ENCODE measurements at places on chromosomes 11 and 22.

DNA sequence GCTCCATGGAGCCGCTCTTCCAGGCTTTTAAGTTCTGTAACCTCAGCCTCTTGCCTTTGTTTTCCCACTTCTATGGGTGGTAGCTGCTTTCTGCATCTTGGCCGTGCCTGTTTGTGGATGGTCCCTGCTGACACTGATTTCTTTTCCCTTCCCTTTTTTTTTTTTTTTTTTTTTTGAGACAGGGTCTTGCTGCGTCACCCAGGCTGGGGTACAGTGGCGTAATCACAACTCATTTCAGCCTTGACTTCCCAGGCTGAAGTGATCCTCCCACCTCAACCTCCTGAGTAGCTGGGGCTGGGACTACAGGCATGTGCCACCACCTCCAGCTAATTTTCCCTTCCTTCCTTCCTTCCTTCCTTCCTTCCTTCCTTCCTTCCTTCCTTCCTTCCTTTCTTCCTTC is 57.7 kb upstream of the EP300 start:
- no peak for DNase-seq

DNA sequence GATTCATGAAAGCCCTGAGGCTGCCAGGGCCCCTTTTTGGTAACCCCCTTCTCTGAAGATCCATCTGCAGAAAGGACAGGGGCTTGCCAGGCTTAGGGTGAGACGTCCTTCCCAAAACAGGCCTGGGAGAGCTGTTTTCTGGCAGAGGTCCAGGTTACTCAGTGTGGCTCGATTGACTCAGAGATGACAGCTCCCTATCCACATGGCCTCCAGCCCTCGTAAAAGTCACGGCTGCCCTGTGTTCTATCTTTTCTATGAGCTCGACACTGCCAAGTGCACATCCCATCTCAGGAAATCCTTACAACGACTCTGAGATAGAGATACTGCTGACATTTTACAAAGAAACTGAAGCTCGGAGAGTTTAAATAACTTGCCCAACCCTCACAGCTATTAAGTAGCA is 20.4 kb downstream of the ADAMTS8 start:
- DNase-seq: peak; percentile 64

DNA sequence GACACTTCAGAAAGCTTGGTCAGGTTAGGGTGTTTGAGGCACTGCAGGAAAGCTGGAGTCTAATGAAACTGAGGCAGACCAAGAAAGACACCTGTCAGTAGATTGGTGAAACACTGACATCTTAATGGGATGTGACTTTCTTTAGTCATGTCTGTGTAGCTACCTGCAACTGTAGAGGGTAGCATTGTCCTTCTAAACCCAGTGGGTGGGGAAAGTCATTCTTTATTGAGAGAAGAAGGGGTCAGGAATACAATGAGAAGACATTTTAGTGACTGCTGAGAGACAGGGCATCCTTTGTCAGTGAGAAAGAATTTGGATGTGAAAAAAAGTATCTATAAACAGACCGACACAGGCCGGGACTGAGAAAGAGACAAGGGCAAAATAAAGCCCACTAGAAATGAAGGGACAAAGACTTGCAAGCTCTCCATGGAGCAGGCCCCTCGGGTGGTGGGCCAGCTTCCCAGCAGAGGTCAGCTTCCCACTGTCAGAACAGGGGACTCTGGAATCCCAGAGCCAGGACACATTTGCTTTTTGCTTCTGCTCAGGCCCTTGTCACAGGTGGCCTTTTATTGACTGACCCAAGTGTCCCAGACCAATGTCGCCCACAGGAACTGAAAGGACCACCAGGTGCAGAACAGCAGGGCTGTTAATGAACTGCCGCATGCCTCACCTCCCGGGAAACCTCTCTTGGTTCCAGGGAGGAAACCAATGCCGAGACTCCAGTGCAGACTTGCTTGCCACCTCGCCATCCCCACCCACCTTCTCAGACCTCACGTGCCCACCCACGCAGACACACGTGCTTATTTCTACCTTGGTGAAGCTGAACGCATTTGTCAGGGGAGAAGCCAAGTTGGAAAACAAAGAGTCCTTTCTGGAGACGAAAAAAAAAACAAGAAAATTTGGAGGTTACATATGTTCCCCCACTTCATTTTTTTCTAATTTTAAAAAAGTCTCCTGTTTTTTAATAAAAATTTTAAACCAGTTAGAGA is 212.8 kb downstream of the TENM4 start:
- DNase-seq: no peak

DNA sequence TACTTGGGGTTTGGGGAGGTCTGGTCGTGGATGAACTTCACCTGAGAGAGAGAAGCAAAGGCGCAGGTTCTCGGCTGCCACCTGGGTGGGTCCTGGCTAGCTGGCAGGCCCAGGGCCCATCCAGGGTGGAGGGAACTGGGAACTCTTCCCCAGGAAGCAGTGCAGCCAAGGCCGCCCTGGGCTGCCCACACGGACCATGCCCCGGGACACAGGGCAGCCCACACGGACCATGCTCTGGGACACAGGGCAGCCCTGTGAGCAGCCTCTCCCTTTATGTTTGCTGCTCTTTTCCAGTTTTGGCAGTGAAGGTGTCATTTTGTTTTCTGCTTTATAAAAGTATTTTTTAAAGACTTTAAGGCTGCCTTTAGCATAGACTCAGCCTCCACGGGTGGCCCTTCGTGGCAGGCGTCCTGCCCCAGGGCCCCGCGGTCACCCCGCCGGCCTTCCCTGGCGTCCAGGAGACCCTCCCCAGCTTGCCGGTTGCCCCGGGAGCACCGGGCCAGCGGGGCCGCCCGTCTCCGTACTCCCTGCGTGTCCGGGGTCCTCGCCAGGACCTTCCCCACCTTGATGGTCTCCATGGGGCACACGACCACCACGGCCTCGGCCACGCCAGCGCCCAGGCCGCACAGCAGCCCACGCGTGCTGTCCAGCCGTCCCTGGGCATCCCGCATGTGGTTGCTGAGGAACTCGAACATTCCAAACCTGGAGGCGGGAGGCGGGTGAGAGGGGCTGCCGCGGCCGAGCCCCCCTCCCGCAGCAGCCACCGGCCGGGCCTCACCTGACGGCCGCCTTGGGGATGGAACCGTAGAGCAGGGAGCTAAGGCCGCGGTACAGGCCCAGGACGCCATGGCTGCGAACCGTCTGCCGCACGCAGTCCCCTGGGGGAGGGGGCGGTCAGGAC is 1.1 kb downstream of the SLC25A1 start:
- no peak for DNase-seq

- DNase-seq: no peak
Observed at GRCh38 chr11:112087212-112087611, 539 bp downstream of the SDHD start.

- no peak for DNase-seq
Observed at GRCh38 chr11:109000531-109000930, 335.7 kb downstream of the DDX10 start.

GRCh38 chr11:102729849-102730815 is 5.4 kb upstream of the MMP8 start:
- DNase-seq: no peak

- no peak for DNase-seq
Observed at GRCh38 chr11:6360183-6360582, 30.1 kb upstream of the SMPD1 start.

- DNase-seq: peak; percentile 23
Observed at GRCh38 chr11:10878408-10879214, 20.8 kb upstream of the ZBED5 start.

GRCh38 chr11:3115321-3115720 is 49.8 kb downstream of the OSBPL5 start:
- DNase-seq: peak; percentile 73

GRCh38 chr11:119489087-119489486 is 66.1 kb upstream of the THY1 start:
- DNase-seq: no peak

DNA sequence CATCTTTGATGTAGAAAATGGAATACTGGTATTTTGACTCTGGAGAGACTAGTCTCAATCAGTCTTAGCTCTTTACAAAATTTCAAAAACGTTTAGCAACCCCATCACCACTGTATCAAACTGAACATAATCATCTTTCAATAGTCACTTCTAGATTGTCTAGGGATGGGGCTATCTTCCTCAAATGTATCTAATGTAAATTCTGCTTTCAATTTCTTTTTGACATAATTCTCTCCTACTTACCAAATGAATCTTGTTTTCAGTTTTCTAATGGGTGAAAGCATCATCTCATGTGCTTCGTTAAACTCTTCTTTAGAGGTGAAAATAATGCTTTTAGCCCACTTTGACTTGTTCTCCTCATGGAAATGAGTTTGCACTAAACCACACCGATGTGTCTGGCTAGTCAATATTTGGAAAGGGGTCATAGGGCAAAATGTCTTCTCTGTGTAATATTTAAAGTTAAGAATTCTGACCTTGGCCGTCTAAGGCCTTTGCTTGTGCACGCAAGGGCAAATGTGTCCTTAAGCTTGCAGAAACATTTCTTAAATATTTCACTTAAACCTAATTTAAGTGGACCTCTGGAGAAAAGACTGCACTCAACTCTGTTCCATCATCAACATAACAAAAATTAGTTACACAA is 5.2 kb downstream of the SIK3 start:
- no peak for DNase-seq

- no peak for DNase-seq
Observed at GRCh38 chr11:117875382-117876058, 938 bp downstream of the FXYD6 start.

GRCh38 chr11:70112017-70112434 is 33.9 kb downstream of the ANO1 start:
- DNase-seq: no peak

- no peak for DNase-seq
Observed at GRCh38 chr11:131328843-131329242, 41.6 kb upstream of the NTM start.

- no peak for DNase-seq
Observed at GRCh38 chr11:62169935-62170334, 20.1 kb upstream of the SCGB1D1 start.

DNA sequence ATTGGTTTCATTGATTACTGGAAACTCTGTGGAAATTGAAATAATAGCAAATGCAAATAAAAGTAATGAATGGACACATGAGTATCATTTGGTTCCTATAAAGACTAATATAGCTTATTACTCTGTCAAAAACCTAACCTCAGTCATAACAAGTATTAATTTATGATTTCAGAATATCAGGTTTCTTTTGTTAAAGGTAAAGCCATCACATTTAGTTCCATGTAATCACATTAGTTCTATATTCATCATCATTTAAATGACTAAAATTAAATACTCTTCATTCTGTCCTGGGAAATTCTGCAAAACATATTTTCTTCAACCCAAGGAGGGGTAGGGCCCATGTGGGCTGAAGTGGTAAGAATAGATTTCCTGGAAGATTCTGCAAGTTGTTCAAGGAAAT is 68.2 kb upstream of the ANO3 start:
- no peak for DNase-seq

GRCh38 chr11:67648140-67648795 is 2.3 kb downstream of the ACY3 start:
- DNase-seq: no peak

DNA sequence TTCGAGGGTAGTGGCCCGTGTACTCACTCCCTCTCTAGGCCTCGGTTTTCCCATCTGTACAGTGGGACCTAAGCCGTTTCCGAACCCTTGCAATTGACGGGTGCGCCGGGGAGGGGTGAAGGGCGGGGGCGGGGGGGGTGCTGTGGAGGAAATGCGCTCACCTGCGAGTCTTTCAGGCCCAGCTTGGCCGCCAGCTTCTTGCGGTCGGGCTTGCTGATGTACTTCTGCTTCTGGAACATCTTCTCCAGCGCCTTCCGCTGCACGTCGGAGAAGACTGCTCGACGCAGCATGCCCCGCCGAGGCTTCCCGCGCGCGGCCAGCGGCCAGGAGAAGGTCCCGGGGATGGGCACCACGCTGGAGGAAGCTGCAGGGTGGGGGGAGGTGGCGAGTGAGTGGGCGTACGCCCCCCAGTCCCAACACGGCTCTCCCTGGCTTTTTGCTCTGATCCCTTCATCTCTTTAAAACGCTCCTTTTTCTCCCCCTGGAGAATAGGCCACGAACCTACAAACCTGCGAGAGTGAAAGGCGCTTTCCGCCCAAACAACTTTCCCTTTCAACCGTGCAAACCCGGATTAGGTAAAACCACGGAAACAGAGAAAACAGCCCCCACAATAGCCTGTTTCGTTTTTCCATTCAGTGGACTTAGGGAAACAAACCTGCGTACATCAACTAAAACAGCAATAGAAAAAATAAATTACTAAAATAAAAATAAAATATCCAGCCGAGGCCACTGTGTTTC is 3.2 kb downstream of the DBX1 start:
- DNase-seq: no peak

- no peak for DNase-seq
Observed at GRCh38 chr11:72544589-72544988, 110.3 kb upstream of the CLPB start.

- DNase-seq: no peak
Observed at GRCh38 chr11:6538945-6539344, 41.9 kb downstream of the DNHD1 start.

GRCh38 chr22:49547751-49548239 is 279.9 kb downstream of the BRD1 start:
- DNase-seq: no peak

- no peak for DNase-seq
Observed at GRCh38 chr22:46193898-46194310, 43.6 kb downstream of the PPARA start.

- no peak for DNase-seq
Observed at GRCh38 chr22:36822581-36822980, 5.7 kb upstream of the PVALB start.

DNA sequence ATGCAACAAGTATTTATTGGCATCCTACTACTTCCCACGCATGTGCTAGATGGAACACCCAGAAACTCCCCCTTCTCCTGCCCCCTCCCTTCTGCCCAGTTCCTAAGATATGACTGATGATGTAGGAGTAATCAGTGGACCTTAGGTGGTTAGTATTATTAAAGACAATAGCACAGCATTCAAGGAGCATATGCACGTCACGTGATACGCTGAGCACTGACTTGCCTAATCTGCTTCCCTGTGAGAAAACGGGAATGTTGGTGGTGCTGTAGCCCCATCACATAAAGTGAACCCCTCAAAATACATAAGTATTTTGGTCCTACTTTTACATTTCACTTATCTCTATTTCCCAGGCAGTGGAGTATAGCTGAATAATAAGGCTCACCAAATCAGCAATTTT is 12.4 kb downstream of the DRD2 start:
- no peak for DNase-seq

- no peak for DNase-seq
Observed at GRCh38 chr22:47498969-47499495, 736.6 kb downstream of the TBC1D22A start.

- DNase-seq: peak; percentile 36
Observed at GRCh38 chr22:37254209-37254866, 10.3 kb upstream of the RAC2 start.

DNA sequence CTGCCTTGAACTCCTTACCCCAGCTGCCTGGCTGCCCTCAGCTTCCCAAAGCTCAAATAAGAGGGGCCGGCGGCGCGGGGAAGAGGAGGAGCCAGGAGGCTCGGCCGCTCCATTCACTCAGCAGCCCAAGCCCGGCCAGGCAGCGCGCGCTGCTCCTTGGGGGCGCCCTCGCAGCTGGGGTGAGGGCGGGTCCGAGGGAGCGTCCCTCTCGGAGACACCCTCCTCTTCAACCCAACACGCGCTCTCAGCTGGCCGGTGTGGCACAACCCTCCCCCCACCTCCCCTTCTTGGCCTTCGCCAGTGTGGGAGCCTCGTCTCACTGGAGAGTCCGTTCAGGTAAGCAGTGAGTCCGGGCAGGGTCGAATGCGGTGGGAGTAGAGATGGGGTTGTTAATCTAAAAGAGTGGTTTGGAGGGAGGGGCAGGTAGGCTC is at the start of gene WT1:
TSS of gene WT1 (minus strand) at position 29 of the 431 bp plus-strand sequence.
- no peak for DNase-seq

GRCh38 chr22:36938028-36938425 is 24.6 kb downstream of the CSF2RB start:
- DNase-seq: no peak

GRCh38 chr22:49565516-49565855 is 262.2 kb downstream of the BRD1 start:
- no peak for DNase-seq

- no peak for DNase-seq
Observed at GRCh38 chr11:92838759-92839310, 130.6 kb upstream of the MTNR1B start.

Measured in skeletal muscle cell (primary cell).